Retinal pigment epithelial cell (primary cell): ENCODE measurements at places on chromosomes 3 and 15.
A peak's percentile ranks its signal among the peaks of the same experiment; 100 is the strongest.

GRCh38 chr3:138941259-138941885 is 5.6 kb downstream of the FOXL2 start:
- DNase-seq: no peak

DNA sequence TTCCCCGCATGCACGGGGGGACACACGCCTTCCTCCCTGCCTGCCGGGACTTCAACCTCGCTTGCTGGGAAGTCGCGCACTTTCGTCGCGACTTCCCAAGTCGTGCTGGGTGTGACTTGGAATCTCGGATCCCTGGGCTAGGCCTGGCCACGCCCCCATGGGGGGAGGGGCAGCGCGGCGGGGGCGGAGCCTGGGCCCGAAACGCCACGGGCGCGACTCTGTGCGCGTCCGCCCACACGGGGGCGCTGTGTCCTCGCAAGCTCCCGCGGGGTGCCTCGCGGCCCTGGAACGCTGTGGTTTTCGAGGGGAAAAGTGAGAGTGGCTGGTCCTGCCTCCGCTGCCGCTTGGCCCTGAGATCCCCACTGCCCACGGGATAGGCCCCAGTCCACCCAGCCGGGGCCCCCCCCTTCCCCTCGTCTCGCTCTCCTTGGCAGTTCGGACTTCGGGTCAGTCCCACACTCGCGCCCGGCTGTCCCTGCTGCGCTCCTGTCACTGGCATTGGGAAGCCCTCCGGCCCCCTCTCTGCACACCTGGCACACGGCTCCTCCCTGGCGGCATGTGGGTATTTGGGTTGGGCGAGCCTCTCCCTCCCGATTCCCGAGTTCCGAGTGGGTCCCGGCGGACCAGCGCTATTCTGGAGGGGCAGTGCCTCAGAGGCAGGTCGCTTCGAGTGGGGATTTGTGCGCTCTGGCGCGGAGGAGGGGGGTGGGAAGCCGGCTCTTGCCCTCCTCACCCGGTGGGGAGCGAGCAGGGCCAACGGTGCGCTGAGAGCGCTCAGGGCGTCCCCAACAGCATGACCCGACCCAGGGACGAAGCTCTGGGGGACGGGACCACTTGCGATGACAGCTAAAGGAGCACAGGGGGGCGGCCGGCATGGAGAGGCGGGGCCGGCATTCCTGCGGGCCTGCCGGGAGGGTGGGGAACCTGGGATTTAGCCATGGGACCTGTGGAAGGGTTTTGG is 23.6 kb downstream of the SEC61A1 start:
- peak; percentile 31 for DNase-seq

DNA sequence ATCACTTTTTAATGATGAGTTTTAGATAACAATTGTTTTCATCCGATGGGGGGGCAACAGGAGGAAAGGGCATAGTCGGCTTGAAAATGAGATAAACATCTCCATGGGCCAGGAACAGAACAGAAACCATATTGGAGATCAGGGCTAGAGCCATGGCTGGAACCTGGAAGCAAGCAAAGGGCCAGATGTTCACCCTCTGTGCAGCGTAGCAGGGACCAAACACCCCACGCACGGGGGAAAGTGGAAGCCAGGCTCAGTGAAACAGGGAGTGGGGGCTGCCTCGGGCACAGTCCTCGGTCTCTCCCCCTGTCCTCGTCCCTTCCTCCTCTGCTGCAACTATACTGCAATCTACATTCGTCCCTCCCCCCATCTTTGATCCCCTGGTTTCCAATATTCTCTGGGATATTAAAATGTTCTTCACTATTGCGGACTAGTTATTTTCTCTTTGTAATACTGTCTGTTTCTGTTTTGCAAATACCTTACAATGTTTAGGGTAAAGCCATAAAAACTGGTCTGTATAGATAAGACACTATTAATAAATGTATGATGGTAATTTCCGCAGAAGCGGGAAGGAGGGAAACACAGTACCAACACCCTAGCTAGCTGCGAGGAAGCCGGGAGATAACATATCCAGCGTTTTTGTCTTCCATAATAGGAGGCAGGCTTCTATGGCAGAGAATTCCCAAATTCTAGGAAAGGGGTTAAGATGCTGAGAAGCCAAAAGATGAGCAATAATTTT is 121.5 kb downstream of the XXYLT1 start:
- DNase-seq: no peak

- no peak for DNase-seq
Measured at GRCh38 chr3:139187648-139188047, 143.0 kb upstream of the PRR23C start.

DNA sequence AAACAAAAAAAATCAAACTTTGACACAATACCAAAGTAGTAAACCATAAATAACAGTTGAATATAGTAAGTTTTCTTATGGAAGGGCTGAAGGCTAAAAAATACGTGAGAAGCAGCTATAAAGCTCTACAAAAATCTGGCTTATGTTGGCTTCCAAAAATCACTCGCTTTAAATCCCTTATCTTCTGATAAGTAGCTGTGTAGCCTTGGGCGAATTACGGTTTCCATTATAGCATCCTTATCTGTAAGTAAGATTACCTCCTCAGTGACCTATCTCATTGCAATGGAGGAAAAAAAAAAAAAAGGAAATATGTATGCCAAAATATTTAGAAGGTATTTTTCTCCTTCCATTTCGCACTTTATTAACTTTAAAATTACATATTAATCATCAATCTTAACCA is 348.6 kb downstream of the PLOD2 start:
- no peak for DNase-seq

GRCh38 chr3:28576614-28577200 is 228.1 kb upstream of the AZI2 start:
- DNase-seq: no peak

GRCh38 chr3:48739617-48739954 is 22.6 kb upstream of the IP6K2 start:
- DNase-seq: no peak

- no peak for DNase-seq
Measured at GRCh38 chr3:40379674-40380306, 7.2 kb upstream of the ENTPD3 start.

- DNase-seq: no peak
Measured at GRCh38 chr3:15207836-15208504, 1.9 kb downstream of the CAPN7 start.

DNA sequence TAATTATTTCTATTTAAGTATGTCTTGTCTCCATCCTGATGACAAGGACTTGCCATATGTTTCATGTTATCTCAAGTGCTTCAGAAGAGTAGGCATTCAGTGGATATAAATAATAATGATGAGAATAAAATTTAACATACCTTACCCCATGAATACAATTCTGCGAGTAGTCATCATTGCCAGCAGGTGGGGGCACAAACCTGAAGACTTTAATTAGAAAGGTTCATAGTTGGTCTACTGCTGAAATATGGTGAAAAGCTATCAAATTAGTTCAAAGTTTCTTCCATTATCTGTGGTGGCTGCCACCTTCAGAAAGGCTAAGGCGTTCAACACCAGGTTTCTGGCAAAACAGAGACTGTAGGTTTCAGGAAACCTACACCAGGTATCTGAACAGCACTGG is 100.9 kb downstream of the P3H2 start:
- no peak for DNase-seq

DNA sequence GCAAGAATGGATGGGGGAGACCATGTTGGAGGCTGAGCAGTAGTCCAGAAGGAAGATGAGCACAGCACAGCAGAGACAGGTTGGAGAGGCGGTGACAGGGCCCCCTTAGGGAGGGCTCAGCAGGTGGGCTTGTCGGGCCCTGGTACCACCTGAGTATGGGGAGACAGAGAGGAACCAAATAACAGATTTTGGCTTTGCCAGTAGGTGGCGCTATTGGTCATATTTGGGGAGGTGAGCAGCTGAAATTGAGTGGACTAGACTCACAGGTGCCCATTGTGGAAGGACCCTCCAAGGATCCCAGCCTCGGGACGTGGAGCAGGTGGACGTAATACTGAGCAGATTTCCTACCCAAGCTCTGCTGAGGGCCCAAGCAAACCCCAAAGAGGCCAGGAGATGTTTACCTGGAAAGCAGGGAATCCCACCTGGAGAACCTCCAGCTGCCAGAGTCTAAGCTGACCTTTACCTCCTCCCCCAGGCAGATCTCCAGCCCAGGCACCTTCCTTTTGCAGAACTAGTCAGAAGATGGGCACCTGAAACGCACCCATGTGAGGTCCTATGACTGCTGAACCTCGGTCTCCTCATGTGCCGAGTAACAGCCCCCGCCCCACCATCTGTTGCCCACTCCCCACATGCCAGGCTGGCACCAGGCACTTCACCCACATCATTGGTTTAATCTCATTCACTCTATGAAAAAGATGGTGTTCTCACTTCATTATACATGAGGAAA is 24.6 kb upstream of the CORO2B start:
- no peak for DNase-seq

- no peak for DNase-seq
Measured at GRCh38 chr3:79006077-79006476, 761.7 kb downstream of the ROBO1 start.

DNA sequence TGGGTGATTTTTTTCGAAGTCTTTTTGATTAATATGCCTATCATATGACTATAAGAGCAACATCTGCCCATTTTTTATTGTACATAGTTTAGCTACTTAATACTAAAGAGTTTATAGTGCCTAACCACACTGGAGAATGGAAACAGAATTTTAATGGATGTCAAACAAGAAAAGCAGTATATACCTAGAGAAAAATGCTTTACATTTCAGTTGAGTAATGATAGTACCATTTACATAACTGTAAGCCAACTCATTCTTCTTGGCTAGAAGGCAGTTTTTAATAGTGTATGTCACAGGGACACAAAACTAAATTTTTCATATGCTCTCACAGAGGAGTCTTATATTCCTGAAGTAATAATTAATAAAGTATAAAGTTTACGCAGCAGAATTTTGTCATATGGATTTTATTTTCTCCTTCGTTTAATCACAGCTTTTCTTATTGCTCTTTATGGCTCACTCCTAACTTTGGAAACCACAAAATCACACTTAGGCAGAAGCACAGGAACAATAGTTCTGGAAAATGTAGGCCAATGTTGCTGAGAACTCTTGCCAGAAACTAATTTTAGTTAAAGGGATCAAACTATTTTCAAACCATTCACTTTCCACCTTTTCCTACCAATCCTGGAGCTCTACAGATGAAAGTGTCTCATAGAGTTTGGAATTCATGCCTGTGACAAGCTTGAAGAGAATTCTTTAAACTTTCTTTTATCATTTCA is 243.6 kb downstream of the ZIC1 start:
- no peak for DNase-seq

DNA sequence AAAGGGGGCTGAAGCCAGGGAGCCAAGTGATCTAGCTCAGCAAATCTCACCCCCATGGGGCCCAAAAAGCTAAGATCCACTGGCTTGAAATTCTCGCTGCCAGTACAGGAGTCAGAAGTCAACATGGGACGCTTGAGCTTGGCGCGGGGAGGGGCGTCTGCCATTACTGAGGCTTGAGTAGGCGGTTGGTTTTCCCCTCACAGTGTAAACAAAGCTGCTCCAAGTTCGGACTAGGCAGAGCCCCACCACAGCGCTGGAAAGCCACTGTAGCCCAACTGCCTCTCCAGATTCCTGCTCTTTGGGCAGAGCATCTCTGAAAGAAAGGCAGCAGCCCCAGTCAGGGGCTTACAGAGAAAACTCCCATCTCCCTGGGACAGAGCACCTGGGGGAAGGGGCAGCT is 8.1 kb upstream of the SLC25A36 start:
- DNase-seq: no peak

- no peak for DNase-seq
Measured at GRCh38 chr15:44015545-44016305, 179.3 kb downstream of the FRMD5 start.

GRCh38 chr3:61066800-61067199 is 184.5 kb downstream of the FHIT start:
- no peak for DNase-seq

- DNase-seq: no peak
Measured at GRCh38 chr3:101184111-101184510, 136.3 kb downstream of the IMPG2 start.

DNA sequence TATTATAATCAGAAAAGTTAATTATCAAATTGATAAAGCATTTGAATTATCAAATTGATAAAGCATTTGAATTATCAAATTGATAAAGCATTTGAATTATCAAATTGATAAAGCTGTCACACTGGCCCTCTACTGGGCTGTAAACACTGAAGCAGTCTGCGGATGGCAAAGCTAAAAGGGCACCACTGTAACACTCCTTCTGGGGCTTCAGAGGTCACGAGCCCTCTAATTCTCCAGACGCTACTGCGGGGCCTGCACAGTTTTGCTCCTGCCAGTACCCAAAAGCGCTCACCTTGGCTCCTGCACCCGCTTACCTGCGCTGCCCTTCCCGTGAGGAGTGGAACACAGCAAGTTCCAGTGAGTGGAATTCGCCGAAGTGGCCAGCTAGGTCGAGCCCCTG is 409.0 kb upstream of the KCNMB2 start:
- no peak for DNase-seq

DNA sequence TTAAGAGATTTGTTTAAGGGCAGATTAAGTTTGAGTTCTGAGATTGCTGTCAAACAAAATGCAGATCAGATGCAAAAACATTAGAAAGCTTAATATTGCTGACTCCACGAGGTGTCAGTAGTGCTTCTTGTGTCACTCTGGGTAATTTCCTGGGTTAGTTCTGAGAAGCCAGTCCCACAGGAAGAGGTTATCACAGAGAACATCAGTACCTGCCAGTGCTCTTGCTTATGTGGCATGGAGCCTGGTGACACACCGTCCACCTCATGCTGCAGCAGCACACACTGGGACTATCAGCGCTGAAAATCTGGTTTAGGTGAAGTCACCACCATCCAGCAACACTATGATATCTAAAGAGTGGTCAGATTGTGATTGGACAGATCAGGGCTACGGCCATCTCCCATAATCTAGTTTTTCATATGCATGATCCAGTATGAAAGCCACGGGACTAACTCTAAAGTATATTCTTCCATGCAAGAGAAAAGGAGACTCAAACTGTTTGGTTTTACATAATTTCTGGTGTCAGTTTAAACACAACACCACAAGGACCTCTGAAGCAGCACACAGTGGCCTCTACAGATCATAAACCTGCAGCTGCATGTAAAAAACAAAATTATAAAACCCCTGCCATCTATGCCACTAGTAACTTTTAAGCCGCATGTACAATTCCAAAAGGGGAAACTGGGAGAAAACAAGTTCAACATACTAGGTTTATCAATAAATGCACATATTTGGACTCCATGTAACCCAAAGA is 36.1 kb upstream of the MYO5C start:
- no peak for DNase-seq

- DNase-seq: no peak
Measured at GRCh38 chr15:60208709-60209108, 189.1 kb downstream of the ANXA2 start.

DNA sequence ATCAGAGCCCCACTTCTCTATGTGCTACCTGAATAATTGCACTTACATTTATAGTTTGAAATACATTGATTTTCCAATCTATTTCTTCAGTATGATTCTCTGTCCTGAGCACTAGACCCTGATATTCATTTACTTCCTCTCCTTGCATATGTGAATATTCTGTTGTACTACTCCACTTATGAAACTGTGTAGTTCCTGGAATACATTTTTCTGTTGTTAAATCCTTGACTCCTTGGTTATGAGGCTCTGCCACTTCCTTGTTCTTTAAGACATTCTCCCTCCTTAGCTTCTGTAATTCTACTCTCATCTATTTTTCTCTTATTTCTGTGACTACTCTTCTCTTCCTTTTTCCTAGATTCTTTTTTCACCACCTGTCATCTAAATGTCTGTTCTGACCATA is 12.9 kb upstream of the MGA start:
- DNase-seq: no peak
